ENCODE measurements at places on chromosomes 2 and 18.

- no peak for DNase-seq
Observed at GRCh38 chr2:23647563-23647962, 262.6 kb downstream of the KLHL29 start.

DNA sequence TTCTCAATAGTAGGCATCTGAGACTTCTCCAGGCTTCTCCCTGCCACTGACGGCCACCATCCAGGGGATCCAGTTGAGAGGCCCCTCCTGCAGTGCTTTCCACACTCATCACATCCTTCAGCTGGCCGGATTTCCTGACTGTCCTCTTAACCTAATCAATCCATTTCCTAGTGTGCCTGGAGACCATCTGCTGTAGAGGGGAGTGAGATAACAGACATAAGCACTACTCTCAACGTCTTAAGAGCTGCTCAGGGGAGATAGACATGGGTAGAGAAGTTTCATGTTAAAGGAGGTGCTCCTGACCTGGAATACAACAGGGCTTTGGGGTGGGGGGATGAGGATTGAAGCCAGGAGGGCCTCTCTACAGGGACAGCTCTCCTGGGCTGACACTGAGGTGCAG, 14.2 kb downstream of the SPR start:
- no peak for DNase-seq

DNA sequence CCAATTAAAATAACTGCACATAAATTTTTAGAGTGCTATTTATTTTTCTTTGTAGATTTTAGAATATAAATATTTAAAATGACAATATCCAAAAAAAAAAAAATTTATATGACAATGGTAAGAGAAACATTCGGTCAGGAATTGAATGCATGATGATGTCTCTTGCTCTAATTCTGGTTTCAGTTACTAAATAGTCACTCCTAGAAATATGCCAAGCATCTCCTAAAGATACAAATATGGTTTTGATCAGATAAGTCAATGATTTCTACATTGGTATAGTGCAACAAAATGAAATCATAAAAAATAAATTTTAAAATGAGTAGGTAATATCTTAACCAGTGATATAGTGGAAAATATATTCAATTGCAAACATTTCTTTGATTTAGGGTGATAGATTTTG, 95.9 kb upstream of the ACKR3 start:
- DNase-seq = no peak

DNA sequence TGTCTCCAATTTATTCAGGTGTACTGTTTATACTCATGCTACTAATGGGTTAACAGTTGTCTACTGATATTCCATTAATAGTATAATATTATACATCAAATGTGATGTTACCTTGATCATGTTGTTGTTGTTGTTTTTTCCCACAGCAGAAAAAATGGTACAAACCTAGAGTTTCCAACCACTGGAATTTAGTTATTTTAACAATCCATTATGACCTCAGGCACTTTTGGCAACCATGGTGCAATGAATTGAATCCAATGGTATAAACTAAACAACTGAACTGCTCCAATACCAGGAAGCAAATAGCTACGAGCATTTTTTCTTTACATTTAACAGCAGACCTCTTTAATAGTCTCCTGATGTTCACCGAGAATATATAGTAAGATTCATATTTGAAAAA, 31.0 kb upstream of the C2orf66 start:
- no peak for DNase-seq

DNA sequence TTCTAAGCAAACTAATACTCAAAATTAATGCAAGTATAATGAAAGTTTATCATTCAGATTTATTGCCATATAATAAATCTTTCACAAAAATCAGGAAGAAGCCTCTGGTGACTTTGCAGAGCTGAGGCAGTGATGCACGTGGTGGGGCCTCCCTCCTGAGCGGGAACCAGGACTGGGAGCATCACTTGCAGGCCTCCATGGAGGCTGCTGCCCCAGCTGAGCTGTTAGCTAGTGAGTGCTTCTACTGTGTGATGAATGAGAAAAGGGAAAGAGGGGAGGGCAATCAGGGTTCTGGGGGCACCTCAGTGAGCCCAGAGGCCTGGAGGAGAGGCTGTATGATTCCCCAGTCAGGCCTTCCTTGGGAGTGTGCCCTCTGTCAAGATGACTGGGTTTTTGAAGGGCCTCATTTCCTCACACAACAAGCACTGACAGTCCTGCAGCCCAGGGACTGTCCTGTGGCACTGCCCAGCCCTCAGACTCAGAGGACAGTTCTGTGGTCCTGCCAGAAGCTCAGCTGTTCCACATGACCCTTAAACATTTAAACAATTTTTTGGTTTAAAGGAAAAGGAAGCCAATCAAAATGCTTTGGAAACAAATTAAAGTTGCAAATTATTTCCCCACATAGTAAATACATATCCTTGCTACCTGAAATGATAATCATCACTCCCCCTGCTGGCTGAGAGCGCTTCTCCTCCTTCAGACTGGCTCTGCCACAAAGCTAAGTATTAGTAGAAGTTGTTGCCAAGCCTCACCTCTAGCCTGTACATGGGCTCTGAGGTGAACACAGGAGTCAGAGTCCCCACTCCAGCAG, 90.9 kb upstream of the SMAD7 start:
- DNase-seq = no peak

DNA sequence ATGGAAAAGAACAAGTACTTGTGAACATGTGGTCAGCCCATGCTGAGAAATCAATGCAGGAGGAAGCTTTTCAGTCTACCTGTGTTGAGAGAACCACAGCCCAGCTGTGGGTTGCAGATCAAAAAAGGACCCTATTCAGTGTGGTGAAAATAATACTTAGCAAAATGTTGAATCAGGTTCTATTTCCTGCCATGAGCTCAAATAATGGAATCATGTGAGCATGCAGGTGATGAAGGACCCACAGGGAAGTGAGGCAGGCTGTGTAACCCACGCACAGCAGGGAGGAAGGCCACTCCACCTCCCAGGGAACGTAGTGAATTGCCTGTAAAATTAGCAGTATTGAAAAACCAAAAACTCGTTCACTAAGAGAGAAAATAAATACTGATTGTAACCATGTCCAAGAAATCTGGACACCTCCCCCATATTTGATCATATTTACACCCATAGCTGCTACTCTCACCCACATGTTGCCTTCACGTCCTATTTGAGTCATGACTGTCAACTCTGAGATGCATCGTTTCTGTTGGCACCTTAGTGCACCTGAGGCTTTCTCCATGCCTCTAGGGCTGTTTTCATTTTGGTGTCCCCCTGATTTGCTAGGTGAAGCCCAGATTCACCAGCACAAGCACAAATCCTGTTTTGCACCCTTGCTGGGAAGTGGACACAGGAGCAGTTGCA, 20.5 kb upstream of the BCL2L11 start:
- DNase-seq = no peak

GRCh38 chr2:173941567-173941966, 23.6 kb downstream of the SP3 start:
- no peak for DNase-seq

GRCh38 chr2:42092084-42092996, 44.5 kb downstream of the PKDCC start:
- DNase-seq = no peak

Data from activated naive CD4-positive, alpha-beta T cell (primary cell).